ENCODE measurements at places on chromosomes 5 and 9.

DNA sequence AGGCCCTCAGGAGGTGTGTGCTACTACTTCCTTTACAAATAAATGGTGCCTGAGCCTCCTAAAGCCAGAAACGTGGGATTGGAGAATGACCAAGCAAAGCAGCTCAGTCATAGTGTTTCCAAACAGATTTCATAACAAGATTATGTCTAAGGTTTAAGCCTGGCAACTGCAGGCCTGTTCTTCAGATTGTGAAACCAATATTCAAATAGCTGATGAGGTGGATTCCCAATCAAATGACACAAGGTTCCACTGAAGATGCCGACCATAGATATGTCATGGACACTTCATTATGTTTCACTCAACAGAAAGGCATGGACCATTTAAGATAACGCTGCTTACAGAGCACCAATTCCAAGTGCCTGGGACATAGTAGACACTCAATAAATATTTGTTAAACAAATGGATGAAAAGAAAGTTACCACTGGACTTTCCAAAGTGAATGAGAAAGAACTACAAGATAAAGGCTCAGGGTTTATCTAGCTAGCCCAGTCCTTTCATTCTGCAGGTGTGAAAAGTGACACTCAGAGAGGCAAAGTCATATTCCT, 189.5 kb downstream of the ACTL7B start:
- DNase-seq: no peak

- no peak for DNase-seq
These were observed 66.1 kb downstream of the FBXL17 start for GRCh38 chr5:108315829-108316228.

GRCh38 chr5:146284016-146284415, 54.6 kb upstream of the POU4F3 start:
- no peak for DNase-seq

DNA sequence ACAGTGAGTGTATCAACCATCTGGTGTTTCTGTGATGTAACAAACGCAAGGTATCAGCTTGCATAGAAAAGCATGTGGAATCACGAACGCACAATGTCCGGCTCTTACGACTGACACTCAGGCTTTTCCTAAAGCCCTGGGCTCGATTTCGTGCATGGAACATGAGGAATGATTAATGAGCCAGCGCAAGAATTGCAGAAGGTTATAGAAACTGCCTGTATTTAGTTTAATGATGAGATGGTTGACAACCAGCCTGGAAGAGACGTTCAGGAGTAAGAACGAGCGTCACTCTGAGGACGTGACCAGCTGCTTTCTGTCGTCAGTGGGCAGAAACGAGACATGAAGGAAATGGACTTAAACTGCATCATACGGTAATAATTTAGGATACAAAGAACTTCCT, 497.6 kb downstream of the IRX1 start:
- DNase-seq: no peak

Data from renal pelvis (tissue), 12 donors.